GM18507 (cell line): ENCODE measurements at places on chromosomes 6 and 20.

GRCh38 chr20:444117-444516, 18.2 kb downstream of the TBC1D20 start:
- no peak for DNase-seq

GRCh38 chr20:57329608-57330221, at the start of gene SPO11:
SPO11 (plus strand) TSS chr20:57329803; CDS start chr20:57329868, 65 bp downstream.
- DNase-seq: no peak

DNA sequence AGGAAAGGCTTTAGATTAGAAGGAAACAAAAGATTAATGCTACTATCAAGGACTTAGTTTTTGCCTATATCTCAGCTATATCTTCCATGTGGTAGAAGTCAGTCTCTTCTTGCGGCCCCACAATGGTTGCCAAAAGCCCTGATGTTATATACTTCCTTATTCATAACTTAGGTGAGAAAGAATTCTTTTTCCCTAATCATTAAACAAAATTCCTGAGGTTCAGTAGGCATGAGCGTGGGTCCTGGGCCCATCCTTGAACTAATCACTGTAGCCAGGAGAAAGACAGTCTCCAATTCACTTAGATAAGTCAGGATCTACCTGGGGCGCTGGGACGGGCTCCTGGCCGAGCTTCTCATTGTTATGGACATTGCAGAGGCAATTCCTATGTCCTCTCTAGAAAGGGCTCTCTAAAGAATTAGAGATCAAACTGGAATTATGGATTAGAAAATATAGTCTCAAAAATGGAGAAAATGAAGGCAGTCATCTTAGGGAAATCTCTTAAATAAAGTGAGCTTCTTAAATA, 134.3 kb downstream of the KIF6 start:
- no peak for DNase-seq

DNA sequence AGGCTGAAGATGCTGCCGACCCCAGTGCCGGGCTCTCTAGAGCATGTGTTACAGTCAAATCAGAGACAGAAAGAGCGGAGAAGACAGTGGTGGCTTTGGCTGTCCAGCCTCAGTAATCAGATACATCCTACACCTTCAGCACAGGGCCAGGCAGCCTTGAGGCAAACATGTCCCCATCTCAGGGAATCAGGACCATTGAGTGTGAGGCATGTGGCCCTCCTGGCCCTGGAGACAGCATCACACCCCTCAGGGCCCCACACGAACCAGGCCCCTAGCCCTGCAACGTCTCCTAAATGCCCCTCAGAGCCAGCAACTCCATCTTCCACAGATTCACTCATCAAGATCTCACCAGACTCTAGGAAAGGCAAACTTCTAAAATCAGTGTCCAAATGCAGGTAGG, 24.5 kb downstream of the PXDC1 start:
- DNase-seq: no peak

GRCh38 chr6:89372506-89372901, 20.0 kb upstream of the UBE2J1 start:
- no peak for DNase-seq

- peak; percentile 15 for DNase-seq
These were observed 141.5 kb downstream of the ANKRD60 start for GRCh38 chr20:58086763-58087561.

DNA sequence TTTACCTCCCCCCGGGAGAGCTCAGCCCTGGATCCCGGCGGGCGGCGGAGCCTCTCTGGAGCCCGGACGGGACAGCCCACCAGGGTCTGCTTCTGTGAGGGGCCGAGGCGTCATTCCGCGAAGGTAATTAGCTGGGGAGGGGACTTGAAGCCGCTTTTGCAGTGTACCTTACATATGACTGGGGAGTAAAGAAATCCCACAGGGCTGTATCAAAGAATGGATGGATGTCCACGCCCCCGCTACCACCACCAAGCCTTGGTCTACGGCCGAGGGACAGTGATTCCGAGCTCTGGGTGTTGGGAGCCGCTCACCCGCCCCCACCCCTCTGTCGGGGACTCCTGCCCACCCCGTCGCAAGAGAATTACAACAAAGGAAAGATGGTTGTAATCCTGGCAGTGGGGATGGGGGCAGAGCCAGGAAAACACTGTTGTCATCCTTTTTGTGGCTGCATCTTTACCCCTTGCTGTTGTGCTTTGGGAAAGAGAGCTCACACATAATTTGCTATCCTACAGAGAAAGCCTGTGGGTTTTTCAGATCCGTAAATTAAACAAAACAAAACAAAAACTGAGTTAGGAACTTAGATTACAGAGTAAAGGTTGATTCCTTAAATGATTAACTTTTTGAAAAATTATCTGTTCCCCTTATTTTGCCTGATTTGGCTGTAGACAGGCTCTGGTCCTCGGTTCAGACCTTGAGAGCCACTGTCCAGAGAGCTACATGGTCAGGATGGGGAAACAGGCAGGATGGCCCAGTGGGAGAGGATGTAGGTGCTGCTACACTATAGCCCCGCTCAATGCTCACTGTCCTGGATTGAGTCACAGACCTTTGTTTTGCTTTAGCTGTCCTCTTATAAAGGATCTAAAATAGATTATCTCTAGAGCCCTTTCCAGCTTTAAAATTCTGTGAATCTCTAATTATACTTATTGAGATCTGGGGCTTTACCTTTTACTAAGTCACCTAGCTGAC, 997 bp upstream of the FBXO30 start:
- peak; percentile 7 for DNase-seq

DNA sequence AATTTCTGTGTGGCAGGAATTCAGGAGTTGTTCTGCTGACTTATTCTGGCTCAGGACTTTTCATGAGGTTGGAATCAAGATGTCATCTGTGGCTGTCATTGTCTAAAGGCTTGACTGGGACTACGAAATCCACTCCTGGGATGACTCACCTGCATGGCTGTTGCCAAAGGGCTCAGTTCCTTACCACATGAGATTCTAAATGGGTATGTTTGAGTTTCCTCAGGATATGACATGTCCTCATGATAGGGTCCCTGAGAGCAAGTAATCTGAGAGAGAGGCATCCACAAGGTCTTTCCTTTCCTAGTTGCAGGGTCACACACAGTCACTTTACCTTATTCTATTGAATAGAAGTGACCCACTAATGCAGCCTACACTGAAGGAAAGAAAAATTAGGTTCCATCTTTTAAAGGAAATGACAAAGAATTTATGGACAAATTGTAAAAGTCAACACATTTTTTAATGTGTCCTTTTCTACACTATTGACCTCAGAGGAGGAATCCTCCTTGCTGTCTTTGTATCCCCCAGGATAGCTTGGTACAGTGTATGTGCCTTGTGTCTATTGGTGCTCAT, 1025.0 kb upstream of the GJE1 start:
- no peak for DNase-seq

GRCh38 chr20:55977690-55978459, 27.4 kb downstream of the CBLN4 start:
- DNase-seq: no peak

DNA sequence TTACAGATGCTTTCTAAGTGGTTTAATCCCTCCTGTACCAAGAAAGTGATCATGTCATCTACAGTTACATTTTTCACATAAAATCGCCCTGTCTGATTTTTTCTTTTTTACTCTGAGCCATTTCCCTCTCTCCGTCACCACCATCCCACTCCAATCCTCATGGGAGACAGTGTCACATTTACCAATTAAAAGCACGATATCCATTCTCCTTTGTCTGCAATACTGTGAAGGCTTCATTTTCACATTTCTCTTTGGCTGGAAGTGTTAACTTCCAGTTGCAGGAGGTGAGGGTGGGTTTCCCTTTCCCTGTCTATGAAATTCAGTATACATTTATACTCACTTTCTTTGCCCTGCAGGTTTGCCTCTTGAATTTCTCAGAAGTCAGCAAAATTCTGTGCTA, 372.7 kb upstream of the CNR1 start:
- DNase-seq: no peak

DNA sequence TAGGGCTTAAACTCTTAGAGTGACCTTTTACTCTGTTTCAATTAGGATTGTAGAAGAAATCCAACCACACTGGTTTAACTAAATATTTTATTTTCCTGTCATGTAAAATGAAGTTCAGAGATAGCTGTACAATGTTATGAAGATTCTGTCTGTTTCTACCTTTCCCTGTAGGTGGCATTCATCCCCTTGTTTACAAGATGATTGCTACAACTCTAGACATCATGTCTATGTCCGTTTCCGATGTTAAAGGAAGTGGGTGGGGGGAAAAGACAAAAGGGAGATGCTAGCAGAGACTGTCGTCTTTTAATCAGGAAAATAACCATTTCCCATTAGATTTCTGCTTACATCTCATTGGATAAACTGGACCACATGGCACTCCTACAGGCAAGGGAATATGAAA, 30.9 kb upstream of the RIMS1 start:
- DNase-seq: no peak

- DNase-seq: no peak
These were observed 165.8 kb downstream of the CD24 start for GRCh38 chr6:106808758-106809157.

- no peak for DNase-seq
These were observed 7.5 kb downstream of the SMPD2 start for GRCh38 chr6:109447878-109448555.

- no peak for DNase-seq
These were observed 1.2 kb downstream of the ZNF335 start for GRCh38 chr20:45970646-45971424.

GRCh38 chr20:52777171-52777570, 195.0 kb upstream of the TSHZ2 start:
- no peak for DNase-seq

DNA sequence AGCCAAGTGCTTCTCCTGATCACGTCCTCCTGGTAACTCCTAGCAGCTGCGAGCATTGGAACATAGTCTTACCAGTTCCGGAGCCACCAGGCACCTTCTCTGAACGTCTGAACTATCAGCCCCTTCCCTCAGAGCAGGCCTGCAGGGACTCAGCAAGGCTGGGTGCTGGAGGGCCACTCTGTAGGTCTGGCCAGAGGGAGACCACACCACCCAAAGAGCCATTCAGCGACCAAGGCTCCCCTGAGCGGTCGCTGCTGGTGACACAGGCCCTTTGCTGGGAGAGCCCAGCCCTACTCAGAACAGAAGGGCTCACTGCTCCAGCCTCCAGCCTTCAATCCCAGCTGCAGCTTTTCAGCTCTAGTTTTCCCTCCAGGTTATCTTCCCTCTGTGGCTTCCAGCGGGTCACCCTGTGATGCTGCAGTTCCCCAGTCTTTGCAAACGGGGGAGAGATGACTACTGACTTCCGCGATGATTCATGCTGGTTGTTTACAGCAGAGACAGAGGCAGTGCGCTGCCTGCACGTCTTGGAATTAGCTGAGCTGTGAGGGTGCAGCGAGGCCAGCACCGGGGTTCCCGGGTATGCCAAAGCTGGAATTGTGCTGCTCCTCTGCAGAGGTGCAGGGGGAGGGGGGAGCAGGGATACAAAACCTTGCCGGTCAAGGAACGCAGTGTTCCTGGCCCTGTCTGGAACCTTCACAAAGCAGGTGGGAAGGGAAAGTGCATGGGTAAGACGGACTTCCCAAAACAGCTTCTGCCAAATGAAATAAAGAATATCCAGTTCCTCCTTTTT, 161.4 kb downstream of the LY86 start:
- no peak for DNase-seq

GRCh38 chr6:56988145-56988544, 33.2 kb downstream of the BEND6 start:
- no peak for DNase-seq

GRCh38 chr6:138052783-138053182, 54.4 kb downstream of the PERP start:
- DNase-seq: no peak

GRCh38 chr6:21360336-21360735, 233.2 kb upstream of the SOX4 start:
- DNase-seq: no peak

GRCh38 chr6:138555421-138555988, 56.2 kb upstream of the NHSL1 start:
- no peak for DNase-seq

DNA sequence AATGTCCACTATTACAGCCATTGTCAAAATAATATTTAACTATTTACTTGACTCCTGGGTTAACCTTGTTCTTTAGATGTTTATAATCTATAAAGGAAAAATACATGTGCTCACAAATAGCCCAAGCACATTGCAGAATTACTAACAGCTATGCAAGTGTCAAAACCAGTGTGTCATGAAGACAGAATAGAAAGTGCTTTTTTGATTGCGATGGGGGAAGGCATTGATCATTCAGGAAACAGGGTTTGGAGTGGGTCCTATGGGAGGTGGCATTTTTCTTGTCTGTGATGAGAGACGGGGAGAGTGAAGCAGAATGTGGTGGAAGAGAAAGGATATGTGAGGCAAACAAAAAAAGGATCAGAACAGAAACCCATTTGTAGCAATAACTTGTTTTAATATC, 1.0 kb upstream of the AGPAT4 start:
- DNase-seq: no peak

- no peak for DNase-seq
These were observed 383.0 kb upstream of the CDH4 start for GRCh38 chr20:60869087-60869486.

GRCh38 chr20:1391640-1392442, 1.0 kb downstream of the FKBP1A start:
- no peak for DNase-seq

DNA sequence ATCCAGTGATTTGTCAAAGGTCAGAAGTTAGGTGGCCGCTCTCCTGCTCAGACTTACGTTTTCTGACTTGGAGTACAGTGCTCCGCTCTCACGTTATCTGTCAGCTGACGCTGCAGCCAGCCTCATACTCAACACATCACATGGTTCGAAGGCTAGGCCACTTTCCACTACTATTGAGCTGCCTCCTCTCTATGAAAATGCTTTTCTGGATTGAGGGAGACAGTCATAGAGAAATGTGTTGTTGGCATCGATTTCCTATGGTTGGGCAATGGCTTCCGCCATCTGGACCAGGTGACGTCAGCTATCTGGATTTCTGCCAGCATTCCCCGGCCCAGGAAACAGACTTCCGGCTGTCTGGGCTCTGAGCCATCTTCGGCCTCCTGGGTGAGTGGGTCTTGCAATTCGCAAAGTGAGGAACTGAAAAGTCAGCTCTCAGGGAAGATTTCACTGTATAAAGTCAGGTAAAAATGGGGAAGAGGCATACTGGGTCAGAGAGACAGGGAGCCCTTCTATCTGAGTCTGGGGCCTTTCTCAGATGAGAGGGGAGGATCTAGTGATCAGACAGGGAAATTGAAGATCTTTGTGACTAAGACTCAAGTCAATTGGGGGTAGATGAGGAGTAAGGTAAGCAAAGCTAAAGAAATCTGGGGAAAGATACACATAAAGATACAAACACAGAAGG, 37.5 kb upstream of the IER3 start:
- DNase-seq: no peak

DNA sequence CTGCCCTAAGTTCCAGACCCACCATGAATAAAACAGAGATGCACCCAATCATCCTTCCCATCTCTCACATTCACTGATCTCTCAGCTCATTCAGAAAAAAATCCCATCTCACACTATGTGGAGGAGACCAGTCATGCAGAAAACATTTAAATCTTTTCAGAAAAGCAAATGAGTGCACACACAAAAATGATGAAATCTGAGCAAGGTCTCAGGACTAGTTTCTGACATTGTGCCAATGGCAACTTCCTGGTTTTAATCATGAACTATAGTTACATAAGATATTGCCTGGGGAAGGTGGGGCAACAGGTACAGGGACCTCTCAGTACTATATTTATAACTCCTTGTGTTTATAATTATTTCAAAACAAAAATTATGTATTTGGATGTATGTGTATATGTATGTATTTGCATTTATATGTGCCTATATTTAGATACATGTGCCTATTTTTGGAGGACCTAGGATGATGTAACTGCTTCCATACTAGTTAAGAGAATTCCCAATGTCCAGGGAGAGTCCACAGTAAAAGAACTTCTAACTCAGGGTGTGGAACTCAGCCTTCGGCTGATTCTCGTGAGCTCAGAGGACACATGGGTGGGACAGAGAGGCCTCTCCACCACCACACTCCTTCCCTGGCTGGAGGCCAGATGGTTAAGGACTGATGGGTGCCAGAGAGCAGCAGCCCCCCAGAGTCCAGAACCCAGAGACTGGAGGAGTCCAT, 71.7 kb upstream of the MAP3K4 start:
- no peak for DNase-seq
